Stimulated activated CD4-positive, alpha-beta T cell treated with anti-CD3 and anti-CD28 coated beads, Interleukin-12 subunit alpha, Interleukin-12 subunit beta, amount 100 ng/mL, for 4 hours (primary cell): ENCODE measurements at places on chromosomes 5 and 9.

- no peak for DNase-seq
Measured at GRCh38 chr5:162565-163337, 28.5 kb upstream of the LRRC14B start.

DNA sequence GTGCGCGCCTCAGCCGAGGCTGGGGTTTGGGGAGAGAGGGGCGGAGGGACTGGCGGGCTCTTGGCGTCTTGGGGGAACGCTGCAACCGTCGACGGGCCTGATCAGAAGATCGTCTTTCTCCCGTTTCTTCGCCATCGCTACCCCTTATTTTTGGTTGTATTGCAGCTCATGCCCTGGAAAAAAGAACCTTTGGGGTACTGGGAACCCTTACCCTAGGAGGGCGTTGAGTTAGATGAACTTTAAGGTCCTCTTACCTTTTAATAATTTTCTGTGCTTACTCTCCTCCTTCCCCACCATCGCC lies 719 bp downstream of the PAIP2 start:
- no peak for DNase-seq

GRCh38 chr5:119267958-119268386 lies 87.8 kb upstream of the TNFAIP8 start:
- DNase-seq: peak; percentile 54

DNA sequence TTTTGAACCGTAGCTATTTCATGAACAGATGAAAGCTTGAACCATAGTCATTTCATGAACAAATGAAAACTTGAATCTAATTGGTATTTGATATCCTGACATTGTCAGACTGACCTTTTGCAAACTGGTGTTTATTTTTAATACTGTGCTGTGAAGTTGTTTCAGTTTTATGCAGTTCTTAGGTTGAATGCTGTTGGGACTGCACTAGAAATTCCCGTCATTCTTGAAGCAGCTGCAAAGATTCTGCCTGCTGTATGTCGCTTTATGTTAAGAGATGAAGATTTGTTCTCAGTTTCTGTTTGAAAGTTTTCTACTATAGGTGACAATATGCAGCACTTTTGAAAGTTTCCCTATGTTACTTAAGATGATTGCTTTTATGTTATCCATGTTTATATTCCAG lies 22.5 kb upstream of the FAM120AOS start:
- no peak for DNase-seq

GRCh38 chr5:165263536-165263935 lies 1758.1 kb downstream of the MAT2B start:
- no peak for DNase-seq

DNA sequence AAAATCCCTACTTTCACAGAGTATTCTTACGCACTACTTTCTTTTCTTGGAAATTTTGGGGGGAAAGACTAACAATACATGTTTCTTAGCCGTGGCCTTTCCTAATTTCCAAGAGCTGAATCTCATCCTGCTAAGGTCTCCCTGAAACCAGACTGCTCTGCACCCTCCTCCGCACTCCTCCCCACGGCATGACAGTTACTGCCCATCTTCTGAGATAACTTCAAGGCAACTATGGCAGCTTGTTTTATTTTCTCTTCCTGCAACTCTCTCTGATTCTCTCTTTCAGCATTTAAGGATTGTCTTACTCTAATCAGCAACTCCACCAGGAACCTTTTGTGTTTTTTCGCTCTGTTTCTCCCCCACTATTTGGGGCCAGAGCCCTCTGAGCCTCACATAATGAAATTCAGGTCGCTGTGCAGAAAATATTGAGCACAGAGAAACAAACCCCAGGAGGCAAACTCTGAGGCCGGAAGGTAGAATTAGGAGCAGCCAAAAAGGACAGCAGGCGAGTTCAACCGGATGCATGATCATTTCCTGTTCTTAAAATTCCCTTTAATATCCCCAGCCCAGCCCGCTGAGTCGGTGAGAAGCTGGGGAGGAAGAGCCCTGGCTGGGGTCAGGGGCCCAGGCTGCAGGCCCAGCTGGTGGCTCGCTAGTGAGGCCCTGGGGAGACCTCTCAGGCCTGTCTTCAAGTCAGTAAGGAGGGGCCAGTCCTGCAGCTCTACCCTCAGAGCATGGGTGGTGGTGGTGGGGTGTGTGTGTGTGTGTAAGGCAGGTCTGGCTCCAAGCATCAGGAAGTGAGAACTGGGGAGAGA lies 213.6 kb upstream of the S1PR3 start:
- DNase-seq: no peak

DNA sequence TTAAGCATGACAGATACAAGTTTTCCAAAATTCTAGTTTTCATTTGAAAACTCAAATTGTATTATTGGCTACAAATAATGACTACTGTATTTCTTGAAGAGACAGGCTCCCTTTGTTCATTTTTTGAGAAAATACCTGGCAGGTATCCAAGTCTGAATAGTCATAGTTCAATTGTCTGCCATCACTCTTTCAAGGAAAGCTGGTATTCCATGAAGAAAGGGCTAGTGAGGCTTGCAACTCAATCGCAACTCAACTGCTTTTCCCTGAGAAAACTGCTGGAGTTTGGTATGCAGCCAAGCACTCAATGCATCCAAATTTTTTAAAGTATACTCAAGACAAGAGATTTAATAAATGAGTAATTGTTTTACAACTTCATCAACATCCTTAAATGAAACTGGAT lies 61.4 kb upstream of the TRIO start:
- no peak for DNase-seq

GRCh38 chr9:112341730-112342129 lies 8.3 kb upstream of the PTBP3 start:
- DNase-seq: no peak

DNA sequence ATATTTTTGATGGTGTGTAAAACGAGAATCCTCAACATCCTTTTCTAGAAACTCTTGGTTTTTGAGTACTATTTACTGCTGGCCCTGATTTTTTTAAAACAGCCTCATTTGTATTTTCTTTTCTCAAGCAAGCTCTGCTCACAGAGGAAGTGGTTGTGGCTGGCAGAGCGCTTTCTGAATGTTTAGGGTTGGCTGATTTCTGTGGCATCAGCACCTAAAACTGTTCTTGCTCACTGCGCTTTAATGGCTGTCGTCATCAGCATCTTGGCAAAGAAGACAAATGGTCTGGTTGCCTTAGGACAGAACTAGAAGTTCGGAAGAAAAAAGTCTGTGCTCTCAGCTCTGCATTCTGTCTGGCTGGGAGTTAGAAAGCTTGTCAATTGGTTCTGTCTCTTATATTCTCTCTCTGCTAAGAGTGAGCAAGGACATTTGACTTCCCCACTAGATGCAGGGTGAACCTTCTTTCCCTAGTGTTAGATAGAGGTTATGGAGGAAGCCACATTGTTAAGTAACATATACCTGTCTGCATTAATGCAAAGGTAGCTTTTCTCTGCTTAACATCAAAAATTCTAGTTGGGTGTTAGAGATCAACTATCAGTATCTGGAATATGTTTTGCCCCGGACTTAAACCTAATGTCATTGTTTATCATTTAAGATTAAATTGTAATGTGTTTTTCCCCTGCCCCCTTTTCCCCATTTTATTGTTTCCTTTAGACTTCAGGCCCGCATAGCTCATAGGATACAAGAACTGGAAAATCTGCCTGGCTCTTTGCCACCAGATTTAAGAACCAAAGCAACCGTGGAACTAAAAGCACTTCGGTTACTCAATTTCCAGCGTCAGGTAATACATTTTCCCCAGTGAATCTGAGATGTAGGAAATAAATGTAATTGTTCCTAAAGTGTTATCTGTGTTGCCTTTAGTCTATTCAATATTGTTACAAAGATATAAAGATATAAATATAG lies 39.0 kb downstream of the SMARCA2 start:
- peak; percentile 28 for DNase-seq

GRCh38 chr5:172046593-172046992 lies 40.2 kb upstream of the FBXW11 start:
- no peak for DNase-seq

DNA sequence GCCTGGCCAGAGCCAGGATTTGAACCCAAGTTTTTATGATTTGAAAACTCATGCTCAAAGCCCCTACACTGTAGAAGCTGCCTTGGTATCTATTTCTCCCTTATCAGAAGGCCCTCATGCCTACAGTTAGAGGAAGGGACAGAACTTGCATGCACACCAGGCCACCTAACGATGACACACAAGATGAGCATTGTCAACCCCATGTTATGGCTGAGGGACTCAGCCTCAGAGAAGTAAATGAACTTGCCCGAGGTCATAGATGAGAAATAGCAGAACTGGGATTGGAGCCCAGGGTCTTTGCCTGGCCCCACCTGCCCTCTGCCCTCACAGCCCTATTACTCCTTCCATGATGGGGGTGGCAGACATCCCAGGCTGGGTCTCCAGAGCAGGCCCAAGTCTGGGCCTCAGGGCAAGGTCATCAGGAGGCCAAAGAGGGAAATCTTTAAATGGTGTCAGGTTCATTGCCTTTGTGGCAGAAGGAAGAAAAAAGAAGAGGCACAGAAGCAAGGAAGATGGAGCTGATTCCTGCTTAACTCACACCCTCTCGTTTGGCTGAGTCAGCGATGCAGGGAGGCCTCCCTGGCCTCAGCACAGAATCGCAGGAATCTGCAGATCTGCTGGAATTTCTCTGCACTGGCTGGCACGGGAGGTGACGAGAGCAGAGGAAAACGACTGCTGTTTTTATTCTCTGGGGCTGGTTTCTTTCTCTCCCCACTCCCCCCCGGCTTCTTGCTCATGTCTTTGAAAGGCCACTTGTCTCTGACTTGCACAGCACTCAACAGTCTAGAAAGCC lies 20.6 kb upstream of the CRB2 start:
- no peak for DNase-seq

- no peak for DNase-seq
Measured at GRCh38 chr5:170339780-170340167, 42.2 kb upstream of the LCP2 start.

DNA sequence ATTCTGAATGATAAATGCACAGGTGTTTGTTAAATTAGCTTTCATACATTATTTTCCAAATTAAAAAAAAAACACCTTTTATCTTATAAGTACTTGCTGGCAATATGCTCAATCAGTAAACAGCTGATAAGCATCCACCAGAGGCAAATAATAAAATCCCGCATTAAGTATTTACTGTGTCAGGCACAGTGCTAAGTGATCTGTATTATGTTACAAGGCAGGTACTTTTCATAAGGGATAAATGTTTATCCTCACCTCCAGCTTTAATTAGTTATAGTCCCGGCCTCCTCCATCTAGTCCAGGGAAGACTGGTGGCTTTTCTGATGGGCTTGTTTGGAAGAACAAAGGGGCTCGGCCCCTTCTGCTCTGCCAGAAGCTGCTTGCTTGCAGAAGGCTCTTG lies 40.1 kb downstream of the PFDN1 start:
- DNase-seq: no peak

GRCh38 chr9:112135706-112136105 lies 39.4 kb downstream of the SUSD1 start:
- no peak for DNase-seq

- DNase-seq: no peak
Measured at GRCh38 chr5:178215280-178216002, 11.1 kb downstream of the HNRNPAB start.

DNA sequence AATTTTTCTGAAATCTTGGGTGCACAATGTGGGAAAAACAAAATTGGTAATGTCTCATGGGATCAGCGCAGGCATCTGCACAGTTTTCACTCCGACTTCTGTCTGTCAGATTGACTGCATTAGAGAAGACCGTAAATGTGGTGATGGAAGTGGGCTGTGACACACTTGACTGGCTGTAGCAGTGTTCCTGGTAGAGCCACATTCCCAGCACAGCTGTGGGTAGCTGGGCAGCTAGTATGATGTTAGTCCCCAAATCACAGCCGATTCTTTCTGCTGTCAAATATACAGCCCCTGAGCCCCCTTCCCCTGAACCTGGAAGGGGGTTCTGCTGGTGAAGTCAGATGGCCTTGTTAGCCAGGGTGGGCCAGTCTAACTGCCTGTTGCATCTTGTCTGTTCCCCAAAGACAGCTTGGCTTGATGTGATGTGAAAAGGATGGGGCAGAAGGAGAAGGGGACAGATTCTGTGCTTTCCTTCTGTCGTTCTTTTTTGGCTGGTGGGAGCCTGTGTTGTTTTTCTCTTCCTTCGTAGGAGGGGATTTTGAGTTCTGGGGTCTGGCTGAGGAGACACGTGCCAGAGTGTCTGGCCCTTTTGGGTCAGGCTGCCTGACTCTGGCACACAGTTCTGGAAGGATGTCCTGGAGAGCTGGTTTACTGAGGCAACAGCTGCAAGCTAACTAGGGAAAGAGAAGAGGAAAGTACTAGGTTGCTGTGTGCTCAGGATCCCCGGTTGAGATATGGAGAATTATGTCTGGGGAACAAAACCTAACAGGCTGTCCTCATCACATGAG lies 66.4 kb upstream of the SPRY4 start:
- DNase-seq: no peak
